MM.1S (cell line): ENCODE measurements at places on chromosomes 4 and X.

DNA sequence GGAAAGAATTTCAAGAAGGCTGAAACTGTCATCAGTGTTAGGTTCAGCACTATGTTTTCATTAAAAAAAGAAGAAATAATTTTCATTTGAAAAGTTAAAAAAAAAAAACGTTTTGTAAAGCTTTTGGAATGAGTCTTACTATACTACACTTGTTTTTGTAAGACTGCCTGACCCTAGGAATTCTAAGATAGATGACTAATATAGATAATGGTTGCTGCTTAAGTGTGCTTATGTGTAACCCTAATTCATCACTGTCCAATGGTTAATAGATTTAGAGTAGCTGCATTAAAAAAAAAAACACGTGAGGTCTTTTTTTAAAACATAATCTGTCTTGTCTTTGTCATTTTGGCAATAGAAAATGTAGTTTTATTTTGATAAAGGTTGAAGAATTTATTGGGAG, 323.2 kb downstream of the IL1RAPL1 start:
- no peak for DNase-seq

- DNase-seq, result peak; percentile 44
Measured at GRCh38 chr4:110049951-110050925, 137.6 kb downstream of the EGF start.

GRCh38 chr4:7348946-7349900, 85.5 kb downstream of the PSAPL1 start:
- no peak for DNase-seq

- DNase-seq, result no peak
Measured at GRCh38 chrX:107454302-107454701, 4.8 kb downstream of the FRMPD3 start.

- DNase-seq, result no peak
Measured at GRCh38 chrX:34848281-34848680, 94.3 kb upstream of the FAM47B start.

DNA sequence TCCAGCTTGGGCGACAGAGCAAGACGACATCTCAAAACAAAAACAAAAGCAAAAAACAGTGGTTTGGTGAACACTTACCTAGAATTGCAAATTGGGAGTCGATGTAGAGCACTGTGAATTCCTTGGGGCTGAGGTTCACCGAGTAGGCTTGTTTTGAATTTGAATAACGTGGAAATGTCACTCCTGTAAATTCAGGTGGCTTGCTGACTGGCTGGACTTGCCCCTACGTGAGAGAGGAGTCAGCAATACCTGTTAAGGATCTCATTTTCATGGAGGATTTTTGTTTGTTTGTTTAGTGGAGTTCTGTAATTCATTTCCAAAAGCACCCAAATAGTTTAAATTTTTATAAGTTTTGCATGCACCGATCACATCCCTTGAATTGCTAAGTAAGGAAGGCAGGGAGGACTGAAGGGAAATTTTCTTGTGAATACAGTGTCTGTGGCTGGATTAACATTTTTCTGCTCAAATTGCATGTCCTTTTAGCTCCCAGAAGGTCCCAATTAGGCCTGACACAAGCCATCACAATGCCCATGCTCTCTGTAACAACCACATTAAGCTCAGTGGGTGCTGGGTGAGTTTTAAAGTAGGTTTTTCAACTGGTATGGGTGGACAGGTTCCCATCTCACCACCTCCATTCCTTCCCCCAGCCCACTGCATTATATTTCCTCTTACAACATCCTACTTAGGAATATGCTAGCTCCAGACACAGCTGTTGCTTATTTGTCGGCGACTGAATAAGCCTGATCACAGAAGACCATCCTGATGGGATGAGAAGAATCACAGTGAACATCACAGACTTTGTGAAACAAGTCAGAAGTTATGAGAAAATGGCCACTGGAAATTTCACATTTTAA, 58.5 kb upstream of the TTC29 start:
- no peak for DNase-seq

GRCh38 chr4:102503831-102504786, 3.0 kb downstream of the NFKB1 start:
- no peak for DNase-seq

DNA sequence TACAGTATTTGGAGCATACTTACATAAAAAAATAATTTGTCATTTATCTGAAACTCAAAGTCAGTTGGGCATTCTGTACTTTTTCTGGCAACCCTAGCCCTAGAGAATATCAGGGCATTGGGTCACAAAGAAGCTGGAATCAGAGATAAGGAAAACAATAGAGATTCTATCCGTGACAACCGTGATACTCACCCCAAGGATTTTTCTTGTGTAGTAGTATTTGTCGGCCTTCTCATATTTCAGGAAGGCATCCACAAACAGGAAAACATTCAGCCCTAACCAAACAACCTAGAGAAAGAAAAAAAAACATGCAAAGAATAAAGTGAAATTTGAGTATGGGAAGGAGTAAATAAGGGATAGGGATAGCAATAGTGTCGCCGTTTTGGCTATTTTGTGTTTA, 3.6 kb downstream of the NOX1 start:
- DNase-seq, result no peak

DNA sequence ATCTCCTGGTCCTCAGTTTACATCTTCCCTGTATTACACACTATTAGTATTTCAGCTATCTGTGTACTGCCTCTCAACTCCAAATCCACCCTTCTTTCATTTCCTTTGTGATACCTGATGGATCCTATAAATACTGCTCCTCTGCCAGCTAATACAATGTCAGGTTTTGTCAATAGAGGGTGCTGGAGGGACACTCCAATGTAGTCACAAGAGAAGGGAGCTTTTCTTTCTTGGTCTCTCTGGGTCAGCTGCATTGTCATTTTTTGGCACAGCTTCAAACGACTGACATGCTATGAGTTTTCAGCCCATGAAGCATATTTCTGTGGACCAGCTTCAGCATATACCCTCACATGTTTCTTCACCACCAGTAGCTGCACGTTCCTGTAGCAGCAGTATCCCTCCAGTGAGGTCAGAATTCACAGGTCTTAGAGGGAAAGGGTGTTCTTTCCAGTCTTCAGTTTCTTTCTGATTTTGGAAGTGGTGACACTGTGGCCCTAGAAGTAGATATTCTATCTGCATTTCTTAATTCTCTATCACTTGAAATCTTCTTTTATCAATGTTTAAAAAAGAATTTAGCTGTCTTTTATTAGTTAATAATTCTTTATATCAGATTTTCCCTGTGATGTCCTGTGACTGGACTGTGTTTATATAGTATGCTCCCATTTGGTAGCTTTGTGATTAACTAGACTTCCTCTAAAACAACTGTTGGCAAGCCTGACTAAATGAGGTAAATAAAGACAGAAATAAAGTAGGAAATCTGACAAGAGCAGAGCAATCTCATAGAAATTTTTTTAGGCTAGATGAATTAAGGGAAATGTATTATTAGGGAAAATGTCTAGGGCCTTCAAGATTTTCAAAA, 60.6 kb downstream of the GABRA2 start:
- DNase-seq, result peak; percentile 74

DNA sequence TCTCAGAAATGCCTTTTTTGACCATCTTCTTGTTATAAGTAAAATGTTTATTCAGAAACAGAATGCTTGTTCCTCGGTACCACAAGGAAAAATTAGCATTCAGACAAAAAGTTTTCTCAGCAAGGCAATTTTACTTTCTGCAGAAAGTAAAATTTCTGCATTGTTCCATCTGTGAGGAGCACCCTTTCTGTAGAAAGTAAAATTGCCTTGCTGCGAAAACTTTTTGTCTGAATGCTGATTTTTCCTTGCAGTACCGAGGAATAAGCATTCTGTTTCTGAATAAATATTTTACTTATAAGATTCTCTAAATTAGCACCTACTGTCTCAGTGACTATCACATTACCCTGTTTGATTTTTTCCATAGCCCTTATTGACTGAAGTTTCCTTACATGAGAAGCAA, 24.8 kb downstream of the ITGB1BP2 start:
- DNase-seq, result no peak

GRCh38 chrX:137573324-137574101, 7.6 kb downstream of the ZIC3 start:
- DNase-seq, result no peak

DNA sequence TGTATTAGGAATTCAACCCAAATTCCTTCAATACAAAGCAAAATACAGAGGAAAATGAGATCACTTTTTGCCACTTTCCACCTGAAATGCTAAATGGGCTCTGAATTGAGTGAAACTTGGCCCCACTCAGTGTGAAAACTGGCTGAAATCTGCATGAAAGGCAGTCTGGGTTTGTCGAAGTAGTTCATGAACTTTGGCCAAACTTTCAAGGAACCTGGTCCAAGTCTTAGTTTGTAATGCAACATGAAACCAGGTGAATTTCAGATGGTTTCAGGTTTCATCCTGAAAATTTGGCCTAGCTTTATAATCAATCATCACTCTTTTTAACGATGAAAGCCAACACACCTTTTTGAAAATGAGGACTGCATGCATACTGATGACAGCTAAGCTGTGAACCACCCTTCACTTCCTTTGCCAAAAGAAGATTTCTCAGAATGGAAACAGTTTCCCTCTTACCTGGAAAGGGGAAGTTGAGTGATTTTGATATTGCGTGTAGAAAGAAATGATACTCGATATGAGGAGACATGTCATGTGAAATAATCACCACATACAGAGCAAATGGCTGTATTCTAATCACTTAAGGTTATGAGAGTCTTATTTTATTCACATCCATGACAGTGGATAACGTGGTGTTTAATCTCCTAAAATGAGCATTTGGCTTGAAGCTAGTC, 209.9 kb upstream of the ETNPPL start:
- DNase-seq, result no peak

DNA sequence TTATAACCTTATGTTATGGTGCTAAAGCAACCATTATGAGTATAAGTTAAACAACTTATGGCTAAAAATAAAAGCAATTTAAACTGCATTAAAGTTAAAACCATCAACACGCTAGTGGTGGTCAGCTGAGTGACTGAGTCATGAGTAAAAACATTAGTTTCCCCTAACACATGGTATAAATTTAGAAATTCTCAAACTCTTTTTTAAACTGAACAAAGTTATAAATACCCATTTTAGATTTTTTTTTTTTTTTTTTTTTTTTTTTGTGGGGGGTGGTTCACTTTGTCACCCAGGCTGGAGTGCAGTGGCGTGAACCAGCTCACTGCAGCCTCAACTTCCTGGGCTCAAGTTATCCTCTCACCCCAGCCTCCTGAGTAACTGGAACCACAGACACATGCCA, 5.4 kb upstream of the BBS7 start:
- DNase-seq, result no peak

- no peak for DNase-seq
Measured at GRCh38 chr4:56973336-56973735, 4.1 kb downstream of the NOA1 start.

DNA sequence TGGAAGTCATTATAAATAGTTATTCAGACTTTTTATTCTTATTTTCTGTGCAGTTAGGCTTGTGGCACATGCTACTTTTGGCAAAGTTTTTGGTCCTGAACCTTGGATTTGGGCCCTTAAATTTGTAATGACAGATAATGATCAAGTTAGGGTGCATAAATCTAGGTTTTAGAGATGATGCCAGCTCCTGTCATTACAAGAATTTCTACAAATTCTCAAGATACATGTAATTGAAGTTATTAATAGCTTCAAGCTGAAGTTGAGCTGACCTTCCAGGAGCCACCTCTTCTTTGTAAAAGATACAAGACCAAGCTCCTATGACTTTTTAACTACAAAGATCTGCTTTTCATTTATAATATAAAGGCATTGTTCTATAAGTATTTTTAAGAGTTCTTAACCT, 255.6 kb upstream of the UGT8 start:
- DNase-seq, result no peak
